Uterus (tissue), 4 donors: ENCODE measurements at places on chromosomes 2 and 18. TPM values are rescaled to one million over a fixed set of nuclear protein-coding genes. Genes with fewer than 3 reads are reported as not detected.

MYOM1 gene
- total RNA-seq: 15.8 TPM

XIRP2 gene
- total RNA-seq: 0.55 TPM

TMEM200C gene
- 0.69 TPM for total RNA-seq

CHPF gene
- total RNA-seq: 46.8 TPM

DSEL gene
- total RNA-seq: 55.2 TPM

ZSWIM2 gene
- not detected for total RNA-seq

ITPRIPL1 gene
- total RNA-seq: 1.5 TPM

RBM44 gene
- 2.5 TPM for total RNA-seq

AGFG1 gene
- total RNA-seq: 17.6 TPM

MAP3K2 gene
- 80.9 TPM for total RNA-seq

PSTPIP2 gene
- 1.8 TPM for total RNA-seq

CCDC74B gene
- 4.6 TPM for total RNA-seq

RNF25 gene
- 33.8 TPM for total RNA-seq

TMEM37 gene
- not detected for total RNA-seq

CELF4 gene
- total RNA-seq: not detected

GKN2 gene
- total RNA-seq: not detected

MYO3B gene
- total RNA-seq: not detected

GALNT3 gene
- total RNA-seq: 17.7 TPM

MFF gene
- 98.5 TPM for total RNA-seq

KCNS3 gene
- 4.8 TPM for total RNA-seq
